G401 (cell line): ENCODE measurements at places on chromosomes 2 and 18. TPM values are rescaled to one million over a fixed set of nuclear protein-coding genes. Genes with fewer than 3 reads are reported as not detected.

GRCh38 chr2:23718931-23719700 is 207.8 kb downstream of the ATAD2B start:
- DNase-seq, result no peak

Gene GPR45
- total RNA-seq, result not detected in 2 replicates

Gene DSG1
- not detected in 2 replicates for total RNA-seq

- no peak for DNase-seq
These were observed 425.3 kb downstream of the THSD7B start for GRCh38 chr2:137190411-137191195.

Gene ALPI
- not detected in 2 replicates for total RNA-seq

Gene IL1A
- total RNA-seq, result not detected in 2 replicates

DNA sequence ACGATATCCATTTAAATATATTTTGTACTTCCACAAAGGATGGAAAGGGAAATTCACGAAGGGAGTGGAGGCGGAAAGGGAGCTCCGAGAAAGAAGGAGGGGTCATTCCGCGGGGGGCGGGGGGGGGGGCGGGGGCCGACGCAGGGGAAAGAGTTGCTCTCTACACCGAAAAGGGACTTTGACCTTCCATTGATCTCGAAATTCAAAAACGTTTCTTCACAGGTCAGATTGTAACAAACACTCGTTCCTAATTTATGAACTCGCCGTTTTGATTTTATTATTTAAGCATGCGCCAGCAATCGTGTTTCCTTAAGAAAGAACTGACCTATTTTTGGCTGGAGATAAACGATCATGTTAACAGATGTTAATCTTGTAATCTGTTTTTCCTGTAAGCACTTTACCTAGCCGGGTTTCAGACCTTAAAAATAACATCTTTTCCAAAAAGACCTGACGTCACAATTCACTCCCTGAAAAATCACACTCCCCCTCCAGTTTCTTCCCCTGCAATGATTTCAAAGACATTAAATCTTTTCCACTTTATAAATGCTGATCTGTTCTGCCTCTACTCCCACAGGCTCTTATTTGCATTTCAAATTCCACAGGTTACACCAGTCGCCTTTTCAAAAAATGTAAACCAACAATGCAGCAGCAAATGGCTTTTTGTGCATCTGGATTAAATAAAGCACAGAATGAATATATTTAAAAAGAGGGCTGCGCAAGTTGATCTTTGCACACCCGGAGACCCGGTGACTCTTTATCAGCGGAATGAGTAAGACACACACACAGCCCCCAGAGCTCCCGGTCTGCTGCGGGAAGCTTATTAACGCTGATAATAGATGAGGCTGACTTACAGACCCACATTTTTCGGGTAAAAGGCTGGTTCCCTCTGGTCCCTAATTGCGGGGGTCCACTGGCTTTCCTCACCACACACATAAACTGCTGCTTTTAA is 1.6 kb downstream of the ZNF516 start:
- no peak for DNase-seq

DNA sequence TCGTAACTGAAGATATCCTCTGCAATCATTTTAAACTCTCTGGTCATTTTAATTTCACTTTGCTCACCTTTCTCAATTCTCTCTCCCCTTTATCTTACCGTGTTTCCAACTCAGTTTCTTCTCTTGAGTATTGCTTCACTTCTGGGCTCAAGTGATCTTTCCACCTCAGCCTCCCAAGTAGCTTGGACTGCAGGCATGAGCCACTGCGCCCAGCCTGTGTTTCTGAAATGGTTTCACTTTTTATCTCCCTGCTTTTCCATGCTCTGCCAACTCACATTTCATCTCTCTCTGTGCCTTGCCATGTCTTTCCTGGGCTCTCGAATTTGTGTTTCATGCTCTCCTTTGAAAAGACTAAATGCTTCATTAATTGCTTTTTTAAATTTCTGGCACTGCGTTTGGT is 30.5 kb upstream of the TMEM131 start:
- no peak for DNase-seq

- no peak for DNase-seq
These were observed 243.4 kb downstream of the TGIF1 start for GRCh38 chr18:3693410-3693809.

Gene PRKAG3
- not detected in 2 replicates for total RNA-seq

GRCh38 chr2:11581124-11581796 is 47.4 kb downstream of the GREB1 start:
- no peak for DNase-seq

GRCh38 chr18:35939138-35939537 is 33.3 kb upstream of the RMP24 start:
- DNase-seq, result no peak

Gene TLX2
- not detected in 2 replicates for total RNA-seq

Gene CXCR1
- not detected in 2 replicates for total RNA-seq

Gene ZNF638
- total RNA-seq, result 94.2 and 106 TPM in 2 replicates

GRCh38 chr2:133640103-133640502 is 71.8 kb upstream of the NCKAP5 start:
- DNase-seq, result no peak

- DNase-seq, result no peak
These were observed 7.7 kb downstream of the KCNF1 start for GRCh38 chr2:10919410-10919770.

GRCh38 chr2:122643725-122644329 is 888.4 kb downstream of the TSN start:
- peak; percentile 3 for DNase-seq

- DNase-seq, result no peak
These were observed 14.8 kb upstream of the SLC38A11 start for GRCh38 chr2:164969909-164970690.

DNA sequence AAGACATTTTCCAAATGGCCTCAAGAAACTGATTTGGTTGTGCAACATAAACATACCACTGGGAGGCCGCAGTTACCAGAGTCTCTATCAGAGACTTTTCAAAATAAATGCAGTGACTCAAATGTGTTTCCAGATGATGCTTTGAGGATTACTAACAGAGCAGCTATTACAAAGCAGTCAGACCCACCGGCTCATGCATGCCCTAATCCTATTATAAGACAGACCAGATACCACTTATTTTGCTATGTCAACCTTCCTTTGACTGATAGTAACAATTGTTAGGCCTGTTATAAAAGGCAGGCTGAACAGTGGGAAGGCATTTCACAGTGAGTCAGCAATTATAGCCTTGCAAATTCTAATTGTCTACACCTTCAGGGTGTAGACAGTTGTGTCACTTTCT is 217.7 kb downstream of the LRRTM1 start:
- DNase-seq, result no peak

- no peak for DNase-seq
These were observed 64.4 kb downstream of the KLHL29 start for GRCh38 chr2:23449413-23449812.

Gene CIDEA
- total RNA-seq, result not detected in 2 replicates

GRCh38 chr2:195468771-195469170 is 188.3 kb upstream of the SLC39A10 start:
- no peak for DNase-seq

DNA sequence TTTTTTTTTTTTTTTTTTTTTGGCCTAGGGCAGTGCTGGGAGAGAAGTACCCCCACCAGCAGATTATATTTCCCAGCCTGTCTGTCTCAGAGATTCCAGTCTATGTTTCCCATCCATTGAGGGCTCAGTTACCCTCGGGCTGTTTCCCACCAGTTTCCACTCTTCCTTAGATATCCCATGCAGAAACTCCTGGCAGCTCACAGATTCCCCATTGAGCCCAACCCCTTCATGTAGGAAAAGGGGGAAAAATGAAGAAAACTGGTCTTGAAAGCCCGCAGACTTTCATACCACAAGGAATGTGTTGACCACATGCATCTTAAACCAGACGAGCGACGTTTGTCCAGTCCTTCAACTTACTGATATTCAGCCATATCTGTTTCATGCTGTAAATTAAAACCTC is 15.2 kb downstream of the ASXL3 start:
- no peak for DNase-seq

DNA sequence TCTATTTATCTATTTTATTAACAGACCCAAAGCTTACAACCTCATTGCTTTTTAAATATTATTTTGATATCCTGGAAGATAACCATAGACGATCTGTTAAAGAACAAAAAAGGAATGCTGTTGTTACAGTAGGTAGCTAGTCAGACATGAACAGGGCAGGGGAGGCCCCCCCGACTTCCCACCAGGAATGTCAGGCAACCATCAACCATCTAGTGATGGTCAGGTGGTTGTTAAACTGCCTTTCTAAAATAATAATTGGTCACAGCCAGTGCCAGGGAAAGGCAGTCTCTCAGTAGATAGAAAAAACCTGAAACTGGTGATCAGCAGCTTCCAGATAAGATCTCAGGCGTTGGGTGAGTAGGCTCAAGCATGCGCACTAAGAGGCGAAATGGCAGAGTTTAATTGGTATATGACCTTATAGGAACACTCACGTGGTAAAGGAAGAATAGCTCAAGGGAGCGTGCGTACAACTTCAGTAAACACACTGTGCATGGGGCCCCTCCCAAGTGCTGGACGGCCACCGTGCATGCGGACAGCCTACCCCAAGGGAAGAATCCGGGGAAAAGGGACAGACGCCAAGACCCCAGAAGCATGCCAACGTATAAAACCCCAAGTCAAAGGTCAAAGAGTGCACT is 32.5 kb upstream of the CCL20 start:
- no peak for DNase-seq

Gene MOB4
- 22.6 and 34.1 TPM in 2 replicates for total RNA-seq

Gene DIPK1C
- not detected in 2 replicates for total RNA-seq

Gene PLCD4
- 1.2 and 1.3 TPM in 2 replicates for total RNA-seq

GRCh38 chr18:67794521-67794920 is 278.0 kb upstream of the DSEL start:
- DNase-seq, result peak; percentile 13

Gene NMUR1
- not detected in 2 replicates for total RNA-seq

Gene MOB1A
- total RNA-seq, result 74.5 and 107 TPM in 2 replicates

Gene TNS1
- 0.37 TPM in 1 of 2 replicates, not detected in the other for total RNA-seq

GRCh38 chr2:211457325-211457724 is 900.9 kb downstream of the CPS1 start:
- DNase-seq, result no peak
